A549 treated with RU486 at 1 μM for 4 hours (cell line): ENCODE measurements at places on chromosomes 5 and 9. TPM values are rescaled to one million over a fixed set of nuclear protein-coding genes. Genes with fewer than 3 reads are reported as not detected.

SH3RF2 gene
- 2.9 to 3.8 TPM (median 3.2 TPM) in 5 replicates for total RNA-seq

IL4 gene
- not detected in 5 replicates for total RNA-seq

CCNO gene
- total RNA-seq = 5.8 to 10.4 TPM (median 8.7 TPM) in 5 replicates

LCN15 gene
- total RNA-seq = not detected in 5 replicates

CDH12 gene
- total RNA-seq = not detected in 5 replicates

MCC gene
- total RNA-seq = 0.16 to 0.39 TPM (median 0.26 TPM) in 5 replicates

IL5 gene
- not detected in 5 replicates for total RNA-seq

ARAP3 gene
- total RNA-seq = 3.3 to 5.2 TPM (median 4.0 TPM) in 5 replicates

CCDC183 gene
- total RNA-seq = 0.28 to 0.49 TPM (median 0.32 TPM) in 5 replicates

WDR36 gene
- 9.5 to 16.6 TPM (median 16.3 TPM) in 5 replicates for total RNA-seq

QRFP gene
- not detected in 5 replicates for total RNA-seq

MGAT1 gene
- total RNA-seq = 73.0 to 92.1 TPM (median 86.3 TPM) in 5 replicates

NDST1 gene
- 44.1 to 72.1 TPM (median 55.8 TPM) in 5 replicates for total RNA-seq

ASPN gene
- total RNA-seq = not detected in 5 replicates

EPB41L4B gene
- total RNA-seq = 7.4 to 11.4 TPM (median 10.8 TPM) in 5 replicates

F2RL1 gene
- total RNA-seq = 235 to 317 TPM (median 280 TPM) in 5 replicates

DNAH5 gene
- 1.2 to 1.5 TPM (median 1.4 TPM) in 5 replicates for total RNA-seq

PCDHGB3 gene
- 0.17 to 0.30 TPM (median 0.23 TPM) in 5 replicates for total RNA-seq

AKNA gene
- total RNA-seq = 3.4 to 5.3 TPM (median 4.4 TPM) in 5 replicates

ANKRD55 gene
- not detected in 5 replicates for total RNA-seq

PAPPA gene
- total RNA-seq = 19.1 to 37.7 TPM (median 32.3 TPM) in 5 replicates

SPINK13 gene
- not detected in 5 replicates for total RNA-seq

ADAMTS16 gene
- 1.1 to 1.5 TPM (median 1.5 TPM) in 5 replicates for total RNA-seq

PCDHGA4 gene
- 0.06 to 0.19 TPM (median 0.09 TPM) in 5 replicates for total RNA-seq

PBX3 gene
- 8.3 to 13.4 TPM (median 12.5 TPM) in 5 replicates for total RNA-seq

HSPA4 gene
- 172 to 202 TPM (median 188 TPM) in 5 replicates for total RNA-seq

ARID3C gene
- 0.07 to 0.17 TPM (median 0.13 TPM) in 3 of 5 replicates, not detected in the others for total RNA-seq

ANKDD1B gene
- 0.07 TPM in 1 of 5 replicates, not detected in the others for total RNA-seq

STK32A gene
- total RNA-seq = 0.18 to 0.39 TPM (median 0.34 TPM) in 5 replicates

AK1 gene
- 41.2 to 86.8 TPM (median 75.7 TPM) in 5 replicates for total RNA-seq

ANKRD31 gene
- total RNA-seq = 0.05 to 0.07 TPM (median 0.06 TPM) in 4 of 5 replicates, not detected in the other

OCLN gene
- 11.7 to 18.6 TPM (median 12.4 TPM) in 5 replicates for total RNA-seq

FAM81B gene
- total RNA-seq = not detected in 5 replicates

SLC6A3 gene
- 0.07 to 0.37 TPM (median 0.14 TPM) in 4 of 5 replicates, not detected in the other for total RNA-seq

MACROH2A1 gene
- total RNA-seq = 177 to 211 TPM (median 202 TPM) in 5 replicates

OR13C3 gene
- not detected in 5 replicates for total RNA-seq

UIMC1 gene
- total RNA-seq = 42.3 to 48.4 TPM (median 43.8 TPM) in 5 replicates

ALDH1B1 gene
- total RNA-seq = 51.1 to 62.1 TPM (median 53.4 TPM) in 5 replicates
